ENCODE measurements at places on chromosomes 2 and 18.

DNA sequence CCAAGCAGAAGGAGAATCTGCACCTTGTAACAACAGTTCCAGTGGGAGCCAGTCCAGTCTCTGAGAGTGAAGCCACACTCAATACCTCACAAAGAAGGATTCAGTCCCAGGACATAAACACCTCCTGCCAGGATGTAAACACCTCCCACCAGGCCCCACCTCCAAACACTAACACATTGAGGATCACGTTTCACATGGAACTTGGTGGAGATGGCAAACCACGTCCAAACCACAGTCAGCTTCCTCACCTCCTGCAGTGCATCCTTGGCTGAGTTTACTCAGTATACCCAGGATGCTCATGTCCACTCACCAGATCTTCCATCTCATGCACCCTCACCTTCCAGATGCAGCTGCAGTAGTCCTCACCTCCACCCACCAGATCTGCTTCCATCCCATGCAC is 37.8 kb upstream of the TMEM18 start:
- DNase-seq: no peak

DNA sequence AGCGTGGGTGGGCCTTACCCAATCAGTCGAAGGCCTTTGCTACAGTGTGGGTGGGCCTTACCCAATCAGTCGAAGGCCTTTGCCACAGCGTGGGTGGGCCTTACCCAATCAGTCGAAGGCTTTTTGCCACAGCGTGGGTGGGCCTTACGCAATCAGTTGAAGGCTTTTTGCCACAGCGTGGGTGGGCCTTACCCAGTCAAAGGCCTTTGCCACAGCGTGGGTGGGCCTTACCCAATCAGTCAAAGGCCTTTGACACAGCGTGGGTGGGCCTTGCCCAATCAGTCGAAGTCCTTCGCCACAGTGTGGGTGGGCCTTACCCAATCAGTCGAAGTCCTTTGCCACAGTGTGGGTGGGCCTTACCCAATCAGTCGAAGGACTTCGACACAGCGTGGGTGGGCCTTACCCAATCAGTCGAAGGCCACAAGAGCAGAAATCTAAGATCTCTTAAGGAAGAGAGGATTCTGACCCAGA is 16.3 kb upstream of the GAL3ST2 start:
- no peak for DNase-seq

- DNase-seq: peak; percentile 59
Observed at GRCh38 chr2:44155666-44156446, 12.8 kb upstream of the PPM1B start.

- DNase-seq: no peak
Observed at GRCh38 chr2:36477746-36478145, 120.2 kb downstream of the FEZ2 start.

- no peak for DNase-seq
Observed at GRCh38 chr2:222722327-222722946, 51.0 kb downstream of the MOGAT1 start.

DNA sequence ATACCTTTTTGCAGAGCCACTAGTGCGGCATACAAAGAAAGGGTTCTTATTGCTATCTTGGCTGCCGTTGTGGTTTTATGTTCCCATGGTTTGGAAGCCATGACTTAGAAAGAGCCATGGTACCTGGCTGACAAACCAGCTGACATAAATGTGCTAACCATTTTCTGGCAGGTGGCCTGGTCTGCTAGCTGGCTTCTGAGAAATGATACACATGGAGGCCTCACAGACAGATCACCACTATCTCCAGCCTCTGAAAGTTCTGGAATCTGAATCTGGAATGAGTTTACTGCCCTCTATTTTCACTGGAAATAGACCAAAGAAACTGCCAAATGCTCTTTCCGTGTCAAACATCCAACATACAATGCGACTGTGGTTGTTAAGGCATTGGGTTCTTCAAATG is 123.7 kb downstream of the QPCT start:
- no peak for DNase-seq
